Epithelial cell of esophagus (primary cell): ENCODE measurements at places on chromosomes 1 and 21.

- no peak for DNase-seq
These were observed 27.7 kb downstream of the CD34 start for GRCh38 chr1:207883104-207883651.

- no peak for DNase-seq
These were observed 58.2 kb downstream of the NFASC start for GRCh38 chr1:204928671-204929486.

DNA sequence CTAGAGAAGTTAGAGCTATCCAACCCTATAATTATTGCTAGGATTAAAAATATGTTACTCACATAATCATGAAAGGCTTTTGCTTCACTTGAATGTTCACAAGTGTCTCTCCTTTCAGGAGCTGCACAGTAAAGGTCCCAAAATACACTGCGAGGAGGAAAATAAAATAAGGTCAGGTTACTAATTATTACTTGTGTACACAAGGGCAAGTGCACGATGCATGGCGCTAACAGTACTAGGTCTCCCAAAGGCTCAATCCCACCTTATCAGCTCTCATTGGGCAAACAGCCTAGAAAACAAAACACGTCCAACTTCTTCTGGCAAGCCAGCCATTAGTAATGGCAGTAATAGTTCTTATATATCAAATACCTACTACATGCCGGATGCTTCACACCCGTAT is 4.4 kb downstream of the SSBP3 start:
- no peak for DNase-seq

GRCh38 chr1:44037154-44037553 is 5.9 kb upstream of the SLC6A9 start:
- no peak for DNase-seq

- peak; percentile 8 for DNase-seq
These were observed 34.1 kb upstream of the GPR52 start for GRCh38 chr1:174413632-174414031.

DNA sequence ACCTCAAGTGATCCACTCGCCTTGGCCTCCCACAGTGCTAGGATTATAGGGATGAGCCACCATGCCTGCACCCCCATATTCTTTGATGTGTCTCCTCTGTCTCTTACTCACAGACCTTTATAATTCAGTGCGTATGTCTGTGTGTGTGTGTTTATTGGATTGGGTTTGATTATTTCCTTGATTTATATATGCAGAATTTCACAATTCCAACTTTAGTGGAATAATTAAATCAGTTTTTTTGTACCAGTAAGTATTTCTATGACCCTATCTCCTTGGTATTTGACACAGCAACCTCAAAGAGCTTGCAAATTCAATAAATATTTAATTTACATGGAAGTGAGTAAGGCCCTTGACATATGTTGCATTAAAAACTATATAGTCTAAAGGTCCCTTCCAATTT is 333.9 kb upstream of the ADAMTS5 start:
- DNase-seq = no peak

DNA sequence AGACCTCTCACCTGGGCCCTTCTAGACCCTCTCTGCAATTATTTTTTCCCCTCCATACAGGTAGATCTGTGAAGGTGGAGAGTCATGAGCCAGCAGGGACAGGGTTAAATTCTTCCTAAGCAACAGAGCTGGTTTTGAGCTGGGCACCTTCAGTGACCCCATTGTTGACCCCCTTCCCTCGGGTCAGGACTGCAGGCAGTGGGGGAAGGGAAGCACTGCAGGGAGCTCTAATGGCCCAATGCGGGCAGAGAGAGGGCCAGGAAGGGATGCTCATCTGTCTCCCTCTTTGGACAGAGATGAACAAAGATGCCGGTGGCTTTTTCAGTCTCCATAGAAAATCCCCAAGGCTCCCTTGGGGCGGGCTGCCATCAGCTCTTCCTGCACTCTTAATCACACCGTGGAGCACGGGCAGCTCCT is 21.4 kb downstream of the SOX13 start:
- DNase-seq = no peak
